ENCODE measurements at places on chromosomes 12 and 14.

DNA sequence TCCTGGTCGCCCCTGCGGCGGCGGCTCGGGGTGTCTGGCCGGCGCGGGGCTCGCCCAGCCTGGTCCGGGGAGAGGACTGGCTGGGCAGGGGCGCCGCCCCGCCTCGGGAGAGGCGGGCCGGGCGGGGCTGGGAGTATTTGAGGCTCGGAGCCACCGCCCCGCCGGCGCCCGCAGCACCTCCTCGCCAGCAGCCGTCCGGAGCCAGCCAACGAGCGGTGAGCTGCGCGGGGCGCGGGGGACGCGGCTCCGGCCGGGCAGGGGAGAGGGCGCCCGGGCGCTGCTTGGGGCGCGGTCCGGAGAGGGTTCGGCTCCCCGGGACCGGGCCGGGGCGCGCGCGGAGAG lies at the start of gene LGALS3:
Gene LGALS3, plus strand, starts transcription at position 167 of the 342 bp plus-strand sequence. CDS start 8,122 bp downstream, outside the sequence.
- peak; percentile 45 for DNase-seq

- DNase-seq, result no peak
These were observed 98.4 kb downstream of the RMST start for GRCh38 chr12:97560786-97561618.

DNA sequence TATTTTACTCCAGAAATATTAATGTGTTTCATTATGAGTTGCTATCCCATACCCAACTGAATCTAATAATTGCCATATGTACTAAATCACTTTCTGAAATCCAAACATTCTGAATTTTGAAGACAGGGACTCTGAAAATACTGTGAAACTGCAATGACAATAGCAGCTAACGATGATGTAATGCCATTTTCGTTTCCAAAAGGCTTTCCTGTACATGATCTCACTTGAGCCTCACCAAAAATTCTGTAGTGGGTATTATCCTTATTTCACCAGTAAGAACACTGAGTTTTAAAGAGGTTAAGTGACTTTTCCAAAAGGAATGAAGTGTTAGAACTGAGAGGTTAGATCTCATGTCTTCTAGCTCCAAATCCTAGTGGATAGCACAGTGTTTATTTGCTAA lies 133.3 kb downstream of the FLRT2 start:
- no peak for DNase-seq

DNA sequence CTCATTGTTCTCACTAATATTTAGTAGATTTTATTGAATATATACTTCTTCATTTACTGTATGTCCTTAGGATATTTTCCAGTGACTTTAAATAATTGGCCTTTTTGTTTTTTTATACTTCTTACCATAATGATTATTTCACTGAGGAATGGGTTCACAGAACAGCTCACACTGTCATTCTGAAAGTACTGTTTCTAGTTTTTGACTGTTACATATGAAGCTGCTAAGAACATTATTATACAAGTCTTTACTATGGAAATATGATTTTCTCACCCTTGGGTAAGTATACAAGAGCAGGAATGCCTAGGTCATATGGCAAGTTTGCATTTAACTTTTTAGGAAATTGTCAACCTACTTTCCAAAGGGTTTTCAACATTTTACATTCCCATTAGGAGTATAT lies 343.1 kb downstream of the CCER1 start:
- DNase-seq, result no peak

GRCh38 chr12:72448089-72448488 lies 175.9 kb downstream of the TRHDE start:
- DNase-seq, result no peak

DNA sequence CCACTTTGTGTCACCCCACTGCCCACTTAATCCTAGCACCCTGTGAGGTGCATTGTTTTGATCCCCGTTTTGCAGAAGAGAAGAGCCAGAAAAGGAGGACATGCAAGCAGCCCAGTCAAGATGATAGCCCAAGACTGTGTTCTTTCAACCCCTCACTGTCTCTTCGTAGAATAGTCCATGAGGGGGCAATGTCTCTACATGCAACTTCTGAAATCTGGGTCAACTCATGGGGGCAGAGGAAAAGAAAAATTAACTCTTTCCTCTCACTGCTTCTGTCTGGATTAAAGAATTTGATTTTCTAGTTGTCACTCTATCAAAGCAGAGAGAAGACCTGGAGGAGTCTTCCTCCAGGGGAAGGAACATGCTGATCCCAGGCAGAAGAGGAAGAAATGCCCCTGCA lies 229.6 kb upstream of the NOS1 start:
- DNase-seq, result no peak

DNA sequence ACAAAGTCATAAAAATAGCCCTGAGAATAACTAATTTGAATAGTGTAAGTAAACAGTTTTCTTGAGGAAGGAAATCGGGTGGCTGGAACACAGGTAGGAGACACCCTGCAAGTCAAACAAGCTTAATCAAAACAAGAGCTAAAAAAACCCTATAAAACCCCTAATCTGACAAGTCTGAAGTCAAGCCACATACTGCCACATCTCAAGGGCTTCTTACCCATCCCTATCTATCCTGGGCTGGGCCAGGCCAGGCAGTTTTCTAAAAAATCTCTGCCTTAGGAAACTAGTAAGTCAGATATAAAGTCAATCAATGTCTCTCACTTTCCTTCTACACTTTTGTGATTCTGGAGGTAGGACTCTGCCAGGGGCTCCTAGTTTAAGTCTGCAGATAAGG lies 15.3 kb downstream of the UBE2N start:
- no peak for DNase-seq

DNA sequence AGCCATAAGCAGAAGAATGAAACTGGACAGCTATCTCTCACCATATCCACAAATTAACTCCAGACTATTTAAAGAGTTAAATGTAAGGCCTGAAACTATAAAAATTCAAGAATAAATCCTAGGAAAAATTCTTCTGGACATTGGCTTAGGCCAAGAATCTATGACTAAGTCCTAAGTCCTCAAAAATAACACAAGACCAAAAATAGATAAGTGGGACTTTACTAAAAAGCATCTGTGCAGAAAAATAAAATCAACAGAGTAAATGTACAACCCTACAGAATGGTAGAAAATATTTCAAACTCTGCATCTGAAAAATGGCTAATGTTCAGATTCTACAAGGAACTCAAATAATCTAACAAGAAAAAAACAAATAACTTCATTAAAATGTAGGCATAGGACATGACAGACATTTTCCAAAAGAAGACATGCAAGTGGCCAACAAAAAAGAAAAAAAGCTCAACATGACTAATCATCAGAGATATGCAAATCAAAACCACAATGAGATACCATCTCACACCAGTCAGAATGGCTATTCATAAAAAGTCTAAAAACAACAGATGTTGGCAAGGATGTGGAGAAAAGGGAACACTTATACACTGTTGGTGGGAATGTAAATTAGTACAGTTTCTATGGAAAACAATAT lies 61.0 kb upstream of the PPFIA2 start:
- DNase-seq, result no peak

- no peak for DNase-seq
These were observed 13.4 kb downstream of the CDK17 start for GRCh38 chr12:96386794-96387193.

DNA sequence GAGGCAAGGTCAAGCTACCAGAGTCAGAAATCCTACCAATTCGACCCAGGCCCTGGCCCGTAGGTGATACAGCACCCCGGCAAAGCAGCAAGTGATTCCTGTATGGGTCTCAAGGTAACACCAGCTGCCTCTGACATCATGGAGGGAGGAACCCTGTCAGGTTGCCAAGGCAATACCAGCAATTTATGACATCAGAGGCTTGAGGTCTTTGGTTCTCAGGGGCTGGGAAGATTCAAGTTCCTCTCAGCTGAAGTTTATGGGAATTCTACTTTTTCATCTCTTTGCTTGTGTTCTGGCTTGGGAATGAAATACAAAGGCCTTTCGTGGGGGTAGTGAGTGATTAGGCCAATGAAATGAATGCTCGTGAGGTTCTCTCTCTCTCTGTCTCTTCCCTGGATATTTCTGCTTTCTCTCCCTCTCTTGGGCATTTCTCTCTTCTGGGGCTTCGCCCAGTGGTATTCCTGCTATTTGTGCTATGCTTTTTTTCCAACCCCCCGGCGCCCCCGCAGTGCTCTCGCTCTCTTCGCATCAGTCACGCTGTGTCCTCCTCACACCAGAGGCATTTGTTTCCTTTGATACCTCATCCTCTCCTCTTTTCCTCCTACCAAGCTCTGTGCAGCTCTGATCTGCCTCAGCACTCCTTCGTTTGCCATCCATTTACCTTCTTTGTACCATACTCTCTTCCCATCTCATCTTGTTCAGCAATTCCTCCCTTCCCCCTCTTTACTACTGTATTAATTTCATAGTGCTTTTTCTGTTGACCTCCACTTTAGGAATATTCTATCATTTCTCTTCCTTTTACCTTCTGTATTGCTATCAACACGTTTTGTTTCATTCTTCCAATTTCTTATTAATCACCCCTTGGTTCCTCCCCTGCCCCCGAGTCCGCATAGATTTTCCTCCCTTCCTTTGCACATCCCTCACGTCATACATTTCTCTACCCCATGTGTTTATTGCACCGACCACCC lies 2.9 kb downstream of the ZFHX2 start:
- no peak for DNase-seq

- no peak for DNase-seq
These were observed 12.5 kb upstream of the CIPC start for GRCh38 chr14:77085538-77085937.
